ENCODE measurements at places on chromosomes 2 and 18.

GRCh38 chr2:150232321-150232720 is 255.1 kb downstream of the RND3 start:
- no peak for DNase-seq

GRCh38 chr2:54666634-54667265 is 56.7 kb upstream of the EML6 start:
- no peak for DNase-seq

- no peak for DNase-seq
Measured at GRCh38 chr2:128154225-128154624, 63.2 kb downstream of the UGGT1 start.

DNA sequence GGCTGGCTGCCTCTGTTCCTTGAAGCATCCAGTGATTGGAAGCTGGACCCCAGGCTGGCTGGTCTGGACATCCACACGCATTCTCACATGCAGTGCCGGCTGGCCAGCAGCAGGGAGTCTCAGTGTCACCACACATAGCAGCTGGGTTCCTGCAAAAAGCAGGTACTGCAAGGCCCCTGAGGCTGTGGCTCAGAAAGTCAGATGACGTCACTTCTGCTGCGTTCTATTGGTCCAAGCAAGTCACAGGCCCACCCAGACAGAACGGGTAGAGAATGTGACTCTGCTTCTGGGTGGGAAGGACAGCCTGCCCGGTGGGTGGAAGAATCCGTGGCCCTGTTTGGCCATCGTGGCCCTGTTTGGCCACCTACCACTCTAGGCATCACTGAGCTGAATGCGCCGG is 51.3 kb upstream of the SPP2 start:
- DNase-seq, result peak; percentile 51

DNA sequence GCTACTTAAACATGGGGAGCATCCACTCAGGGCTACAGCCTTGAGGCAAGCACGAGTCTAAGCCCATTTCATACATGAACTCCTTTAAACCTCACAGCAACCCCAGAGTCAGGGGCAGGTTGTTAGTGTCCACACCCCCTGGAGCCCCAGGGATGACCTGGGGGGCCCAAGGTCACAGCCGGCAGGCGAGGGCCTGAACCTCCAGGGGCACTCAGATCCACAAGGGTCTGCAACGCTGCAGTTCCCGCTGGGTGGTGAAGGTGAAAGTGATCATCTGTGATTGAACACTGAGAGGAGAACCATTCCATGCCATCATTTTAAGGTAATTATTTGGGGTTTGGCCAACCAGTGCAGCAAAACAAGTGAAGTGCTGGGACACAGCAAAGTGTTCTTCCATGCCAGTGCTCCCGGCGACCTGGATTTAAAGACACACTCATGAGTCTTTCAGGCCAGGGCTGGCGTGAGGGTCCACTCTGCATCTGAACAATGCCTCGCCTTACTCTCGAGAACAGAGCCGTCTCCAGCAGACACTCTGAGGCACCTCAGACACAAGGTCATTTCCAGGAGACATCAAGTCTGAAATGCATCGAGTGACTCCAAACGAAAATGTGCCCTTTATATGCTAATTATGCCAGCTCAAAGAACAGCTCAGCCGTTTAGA is 61.6 kb upstream of the SNTG2 start:
- DNase-seq, result no peak

GRCh38 chr18:23208600-23208999 is 73.3 kb downstream of the CABLES1 start:
- no peak for DNase-seq

DNA sequence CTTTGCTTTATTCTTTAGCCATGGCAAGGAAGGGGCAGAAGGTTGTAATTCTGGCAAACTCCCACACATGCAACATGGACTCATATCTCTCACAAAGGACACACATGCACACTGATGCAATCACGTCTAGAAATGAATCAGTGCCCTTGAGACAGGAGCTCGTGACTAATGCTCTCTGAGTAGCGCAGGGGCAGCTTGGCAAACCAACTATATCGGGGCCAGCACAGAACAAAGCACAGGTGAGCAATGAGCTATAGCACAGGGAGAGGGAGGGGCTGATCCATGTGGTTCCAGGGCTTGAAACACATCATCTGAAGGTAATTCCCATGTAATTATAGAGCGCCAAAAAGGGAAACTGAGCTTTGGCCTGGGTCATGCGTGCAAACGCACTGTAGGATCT is 165.2 kb upstream of the KLF7 start:
- peak; percentile 61 for DNase-seq
